ENCODE measurements at places on chromosomes 7 and 10.

DNA sequence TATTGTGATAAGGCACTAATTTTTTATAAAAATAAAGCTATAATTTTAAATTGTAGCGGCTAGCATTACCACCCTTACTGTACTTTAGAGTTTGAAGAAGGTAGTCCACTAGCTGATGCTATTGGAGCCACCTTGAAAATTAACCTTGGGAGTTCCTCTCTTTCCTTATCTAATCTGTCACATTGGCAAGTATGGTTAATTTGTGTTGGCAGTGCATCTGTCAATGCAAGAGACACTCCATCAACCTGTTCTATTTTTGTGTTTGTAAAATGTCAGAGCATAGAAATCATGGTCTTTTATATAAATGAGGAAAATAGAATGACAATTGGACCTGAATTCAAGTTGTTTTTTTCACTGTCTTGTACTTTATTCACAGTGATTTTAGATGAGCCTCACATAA, 20.5 kb downstream of the GLCCI1 start:
- DNase-seq = no peak

GRCh38 chr7:50347693-50348092, 43.2 kb downstream of the IKZF1 start:
- DNase-seq = no peak

- DNase-seq = no peak
Observed at GRCh38 chr10:77614778-77615625, 22.6 kb downstream of the KCNMA1 start.

- no peak for DNase-seq
Observed at GRCh38 chr7:46881507-46882127, 700.3 kb downstream of the TNS3 start.

- DNase-seq = no peak
Observed at GRCh38 chr7:44469461-44470134, 20.9 kb downstream of the NUDCD3 start.

GRCh38 chr10:88800152-88801125, 2.1 kb upstream of the LIPM start:
- DNase-seq = no peak

- no peak for DNase-seq
Observed at GRCh38 chr7:130379019-130379418, 1.3 kb upstream of the CPA1 start.

DNA sequence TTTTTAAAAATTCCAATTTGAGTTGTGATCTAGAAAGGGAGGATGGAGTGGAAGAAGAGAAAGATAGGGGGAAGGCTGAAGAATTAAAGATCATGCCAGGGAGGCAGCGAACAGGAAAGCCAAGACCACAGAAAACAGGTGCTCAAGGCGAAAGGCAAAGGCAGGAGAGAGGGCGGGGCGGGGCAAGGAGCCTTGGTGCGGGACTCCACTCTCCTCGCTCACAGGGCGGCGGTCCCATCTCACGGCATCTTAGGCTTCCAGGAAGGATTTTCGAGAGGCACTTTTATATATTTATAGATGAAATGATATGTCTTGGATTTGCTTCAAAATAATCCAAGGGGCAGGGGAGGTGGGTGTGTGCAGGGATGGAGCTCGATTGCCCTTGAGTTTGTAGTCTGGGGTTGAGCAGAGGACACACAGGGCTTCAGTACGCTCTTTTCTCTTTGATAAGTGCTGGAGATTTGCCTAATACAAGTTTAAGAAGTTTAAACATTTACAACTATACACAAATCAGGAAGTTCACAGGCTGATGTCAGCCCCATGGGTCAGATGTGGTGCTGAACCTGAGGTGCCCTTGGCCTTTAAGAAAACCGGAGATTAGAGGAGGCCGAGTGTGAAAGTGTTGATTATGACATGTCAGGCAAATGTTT, 161.1 kb downstream of the PRKAG2 start:
- DNase-seq = no peak

Measured in stimulated activated CD8-positive, alpha-beta memory T cell treated with anti-CD3 and anti-CD28 coated beads, Interleukin-12 subunit alpha, Interleukin-12 subunit beta, amount 100 ng/mL, for 4 hours (primary cell).